ENCODE measurements at places on chromosomes 11 and 22.

- no peak for DNase-seq
These were observed 2.0 kb downstream of the SBF2 start for GRCh38 chr11:10291801-10292638.

DNA sequence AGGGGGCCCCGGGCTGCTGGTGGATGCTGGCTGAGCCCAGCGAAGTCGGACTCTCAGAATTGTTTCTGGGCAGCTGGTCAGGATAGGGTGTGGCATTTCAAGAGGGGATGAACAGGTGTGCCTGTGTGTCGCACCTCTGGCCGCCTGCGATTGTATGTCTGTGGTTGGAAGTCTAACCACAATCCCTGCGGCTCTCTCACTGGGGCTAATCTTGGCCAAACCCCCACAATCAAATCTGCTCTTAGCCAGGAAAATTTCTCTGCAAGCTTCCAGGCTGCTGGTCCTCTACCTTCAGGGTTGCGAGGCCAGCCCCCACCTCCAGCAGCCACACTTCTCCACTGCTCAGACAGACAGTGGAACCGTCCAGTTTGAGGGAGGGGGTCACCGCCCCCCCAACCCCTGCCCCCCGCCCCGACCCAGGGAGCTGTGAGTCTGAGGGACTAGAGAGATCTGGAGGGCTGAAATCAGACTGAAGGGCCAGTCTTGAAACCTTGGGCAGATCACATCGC, 953 bp downstream of the ATG16L2 start:
- DNase-seq, result no peak

DNA sequence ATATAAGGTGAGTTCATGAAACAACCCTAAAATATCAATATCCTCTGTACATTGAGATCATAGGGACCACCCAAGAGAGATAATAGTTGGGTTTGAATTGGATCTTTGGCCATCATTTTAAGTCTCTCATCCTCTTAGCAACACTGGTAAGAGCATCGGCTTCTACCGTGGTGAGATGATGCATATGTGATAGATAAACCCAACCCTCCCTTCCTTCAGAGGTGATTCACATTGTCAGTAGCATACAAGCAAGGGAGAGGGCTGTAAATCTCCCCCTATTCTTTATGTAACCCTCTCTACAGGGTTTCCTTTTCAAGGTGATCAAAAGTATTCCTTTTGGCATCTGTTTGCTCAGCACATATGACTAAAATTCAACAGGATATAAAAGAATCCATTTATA, 102.4 kb upstream of the MTMR2 start:
- DNase-seq, result no peak

- DNase-seq, result no peak
These were observed 84.2 kb upstream of the GALNT18 start for GRCh38 chr11:11706028-11706427.

- DNase-seq, result no peak
These were observed 687.8 kb downstream of the FAM181B start for GRCh38 chr11:82045748-82046457.

Data from pulmonary artery endothelial cell (primary cell).